Breast epithelium (tissue), 4 donors: ENCODE measurements at places on chromosomes 7 and 10. TPM values are rescaled to one million over a fixed set of nuclear protein-coding genes. Genes with fewer than 3 reads are reported as not detected.
A peak's percentile ranks its signal among the peaks of the same experiment; 100 is the strongest.

DNA sequence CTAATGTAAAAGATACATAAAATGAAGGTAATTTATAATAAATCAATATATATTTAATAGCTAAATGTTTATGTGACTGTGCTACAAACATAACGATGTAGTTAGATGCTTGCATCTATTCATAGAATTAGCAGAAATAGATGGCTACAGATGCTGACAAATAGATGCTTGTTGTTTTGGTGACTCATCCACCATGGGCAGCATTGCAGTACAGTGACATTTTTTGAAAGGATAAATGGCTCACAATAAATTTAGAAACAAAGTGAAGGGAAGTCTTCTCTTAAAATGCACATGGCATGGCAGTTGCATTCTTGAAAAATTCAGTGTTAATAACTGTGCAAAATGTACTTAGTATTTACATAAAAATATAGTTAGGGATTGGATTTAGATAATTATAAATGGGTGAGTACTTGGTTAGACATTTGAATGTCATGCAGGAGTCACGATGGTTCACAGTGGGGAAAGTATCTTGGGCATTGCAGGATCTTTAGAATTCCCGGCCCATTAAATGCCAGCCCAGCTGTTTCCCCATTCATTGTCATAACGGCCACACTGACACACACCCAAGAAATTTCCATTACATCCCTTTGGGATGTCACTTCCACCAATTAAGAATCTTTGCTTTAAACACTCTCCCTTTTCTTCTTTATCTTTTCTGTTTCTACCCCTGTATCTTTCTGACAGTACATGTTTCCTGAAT lies 564.1 kb downstream of the ATRNL1 start:
- DNase-seq: no peak

- no peak for DNase-seq
Observed at GRCh38 chr7:30996883-30997282, 33.1 kb downstream of the GHRHR start.

- DNase-seq: no peak
Observed at GRCh38 chr10:120460776-120461175, 3.7 kb downstream of the PLPP4 start.

GRCh38 chr10:79487296-79488194 lies 24.8 kb upstream of the EIF5AL1 start:
- peak; percentile 55 for DNase-seq

- DNase-seq: no peak
Observed at GRCh38 chr10:7471720-7472367, 61.0 kb upstream of the SFMBT2 start.

DNA sequence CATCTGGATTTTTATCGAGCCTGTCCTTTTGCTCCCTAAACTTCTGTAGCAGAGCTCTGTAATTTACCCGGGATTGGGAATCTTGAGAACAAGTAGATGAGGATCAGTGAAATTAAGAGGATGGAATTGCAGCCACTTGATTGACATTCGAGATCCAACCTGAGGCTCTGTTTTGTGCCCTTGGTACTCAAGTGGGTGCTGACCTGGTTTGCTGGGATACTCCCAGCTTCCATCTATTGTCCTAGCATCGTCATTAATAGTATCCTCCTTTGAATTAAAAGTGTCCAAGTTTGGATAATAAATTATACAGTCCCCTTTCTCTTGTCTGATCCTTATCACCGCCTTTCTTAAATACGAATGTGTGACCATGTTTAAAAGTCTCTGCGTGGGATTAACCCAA lies 17.1 kb downstream of the CELF2 start:
- no peak for DNase-seq

- no peak for DNase-seq
Observed at GRCh38 chr10:30762620-30763019, 133.1 kb upstream of the LYZL2 start.

DNA sequence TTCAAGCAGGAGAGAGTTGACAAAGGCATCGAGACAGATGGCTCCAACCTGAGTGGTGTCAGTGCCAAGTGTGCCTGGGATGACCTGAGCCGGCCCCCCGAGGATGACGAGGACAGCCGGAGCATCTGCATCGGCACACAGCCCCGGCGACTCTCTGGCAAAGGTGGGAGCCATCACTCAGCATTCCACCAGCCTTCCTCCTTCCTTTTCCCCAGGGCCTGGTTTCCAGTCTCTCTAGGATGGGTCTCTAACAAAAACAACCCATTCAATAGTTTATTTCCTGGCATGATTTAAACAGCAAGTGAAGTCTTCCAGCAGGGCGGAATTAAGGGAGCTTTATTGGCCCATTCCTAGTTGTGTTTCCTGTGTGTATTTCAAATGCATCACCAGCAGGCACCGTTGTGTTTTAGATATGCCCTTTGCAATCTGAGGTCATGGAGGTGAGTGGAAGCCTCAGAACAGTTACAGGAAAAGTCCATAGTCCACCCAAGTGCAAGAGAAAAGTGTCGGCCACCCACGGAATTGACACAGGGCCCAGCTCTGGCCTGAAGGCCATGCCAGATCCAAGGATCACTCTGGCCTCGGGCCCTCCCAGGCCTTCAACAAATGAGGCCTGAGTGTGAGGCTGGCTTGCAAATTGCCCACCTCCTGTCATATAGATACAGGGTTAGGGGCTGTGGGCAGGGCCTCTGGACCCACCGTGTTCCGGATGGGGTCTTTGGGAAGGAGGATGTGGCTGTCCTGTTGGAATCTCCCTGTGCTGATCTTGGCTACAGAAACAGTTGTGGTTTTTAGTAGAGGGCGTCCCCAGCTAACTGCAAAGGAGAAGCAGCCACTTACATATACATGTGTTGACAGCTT lies 46.9 kb upstream of the TRIM8 start:
- no peak for DNase-seq

DNA sequence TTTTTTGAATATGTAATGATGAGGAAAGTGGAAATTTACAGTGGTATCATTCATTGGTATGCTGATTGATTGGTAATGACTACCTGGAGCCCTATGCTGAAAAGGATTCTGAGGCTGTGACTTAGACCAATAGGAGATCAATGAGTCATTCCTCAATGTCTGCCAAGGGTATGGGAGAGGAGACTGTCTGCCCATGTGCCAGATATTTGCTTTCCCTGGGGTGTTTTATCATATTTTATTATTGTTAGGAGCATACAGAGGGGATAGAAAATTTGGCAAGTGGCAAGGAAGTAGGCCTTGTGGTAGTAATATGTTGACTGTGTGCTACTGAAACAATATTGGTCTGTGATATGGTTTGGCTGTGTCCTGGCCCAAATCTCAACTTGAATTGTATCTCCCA lies 54.8 kb downstream of the ASAH2B start:
- DNase-seq: no peak

GRCh38 chr10:89242840-89243568 lies 8.6 kb downstream of the LIPA start:
- DNase-seq: no peak

DNA sequence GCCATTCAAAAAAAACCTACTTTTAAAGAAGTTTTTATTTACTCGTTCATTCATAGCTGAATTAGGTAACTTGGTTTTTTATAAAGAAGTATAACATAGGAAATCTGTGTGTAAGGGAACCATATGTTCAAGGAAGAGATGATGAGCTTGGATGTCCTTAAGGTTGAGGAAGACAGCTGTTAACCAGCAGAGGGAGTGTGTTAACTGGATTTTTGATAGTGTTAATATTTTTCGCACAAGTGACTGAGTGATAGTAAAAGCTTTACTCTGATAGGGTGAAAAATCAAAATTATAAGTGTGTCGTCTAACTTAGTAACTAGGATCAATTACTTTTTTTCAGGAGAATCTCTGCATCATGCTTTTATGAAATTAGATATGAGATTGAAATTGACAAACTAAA lies 134.7 kb downstream of the ARL5B start:
- DNase-seq: no peak

The PPP1R9A gene
- 7.5 TPM for total RNA-seq

The CALHM2 gene
- 58.3 TPM for total RNA-seq
